ENCODE measurements at places on chromosomes 16 and 17.

GRCh38 chr17:35241520-35241919 is 1.4 kb upstream of the SLFN5 start:
- no peak for DNase-seq

GRCh38 chr17:57665696-57666095 is 79.4 kb downstream of the CCDC182 start:
- DNase-seq: no peak

GRCh38 chr16:66741169-66741900 is 10.1 kb downstream of the DYNC1LI2 start:
- peak; percentile 94 for DNase-seq

DNA sequence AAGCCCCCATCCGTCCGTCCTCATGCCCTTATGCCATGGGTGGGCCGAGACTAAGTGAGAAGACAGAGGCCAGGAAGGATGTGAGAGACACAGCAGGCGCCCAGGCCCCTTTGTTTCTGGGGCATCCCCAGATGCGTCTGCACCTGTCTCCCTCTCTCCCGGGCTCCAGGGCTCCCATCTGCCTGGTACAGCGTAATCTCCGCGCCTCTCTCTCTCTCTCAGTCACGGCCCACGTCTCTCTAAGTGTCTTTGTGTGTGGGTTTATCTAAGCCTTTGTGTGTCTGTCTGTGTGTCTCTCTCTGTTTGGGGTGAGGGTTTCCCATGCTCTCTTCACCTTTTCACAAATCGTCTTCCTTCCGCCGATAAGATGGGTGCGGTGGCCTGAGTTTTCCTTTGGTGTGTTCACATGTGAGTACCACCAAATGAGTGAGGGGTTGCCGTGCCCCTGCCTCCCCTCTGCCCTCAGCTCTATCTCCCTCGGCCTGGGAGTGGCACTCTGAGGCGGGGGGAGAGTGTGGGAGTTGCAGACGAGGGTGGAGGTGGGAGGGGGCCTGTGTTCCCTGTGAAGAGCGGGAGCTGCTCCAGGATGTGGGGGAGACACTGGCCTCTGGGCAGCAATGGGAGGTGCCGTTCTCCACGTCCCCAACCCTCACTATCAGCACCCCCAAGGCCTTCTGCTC is 25.8 kb upstream of the ABCC3 start:
- DNase-seq: no peak

- DNase-seq: no peak
These were observed 304.4 kb downstream of the SOX9 start for GRCh38 chr17:72425133-72425793.

- no peak for DNase-seq
These were observed at the start of gene ST6GALNAC1 for GRCh38 chr17:76643553-76644148. Gene ST6GALNAC1 (minus strand): TSS chr17:76643757. CDS start chr17:76643638, 119 bp downstream.

DNA sequence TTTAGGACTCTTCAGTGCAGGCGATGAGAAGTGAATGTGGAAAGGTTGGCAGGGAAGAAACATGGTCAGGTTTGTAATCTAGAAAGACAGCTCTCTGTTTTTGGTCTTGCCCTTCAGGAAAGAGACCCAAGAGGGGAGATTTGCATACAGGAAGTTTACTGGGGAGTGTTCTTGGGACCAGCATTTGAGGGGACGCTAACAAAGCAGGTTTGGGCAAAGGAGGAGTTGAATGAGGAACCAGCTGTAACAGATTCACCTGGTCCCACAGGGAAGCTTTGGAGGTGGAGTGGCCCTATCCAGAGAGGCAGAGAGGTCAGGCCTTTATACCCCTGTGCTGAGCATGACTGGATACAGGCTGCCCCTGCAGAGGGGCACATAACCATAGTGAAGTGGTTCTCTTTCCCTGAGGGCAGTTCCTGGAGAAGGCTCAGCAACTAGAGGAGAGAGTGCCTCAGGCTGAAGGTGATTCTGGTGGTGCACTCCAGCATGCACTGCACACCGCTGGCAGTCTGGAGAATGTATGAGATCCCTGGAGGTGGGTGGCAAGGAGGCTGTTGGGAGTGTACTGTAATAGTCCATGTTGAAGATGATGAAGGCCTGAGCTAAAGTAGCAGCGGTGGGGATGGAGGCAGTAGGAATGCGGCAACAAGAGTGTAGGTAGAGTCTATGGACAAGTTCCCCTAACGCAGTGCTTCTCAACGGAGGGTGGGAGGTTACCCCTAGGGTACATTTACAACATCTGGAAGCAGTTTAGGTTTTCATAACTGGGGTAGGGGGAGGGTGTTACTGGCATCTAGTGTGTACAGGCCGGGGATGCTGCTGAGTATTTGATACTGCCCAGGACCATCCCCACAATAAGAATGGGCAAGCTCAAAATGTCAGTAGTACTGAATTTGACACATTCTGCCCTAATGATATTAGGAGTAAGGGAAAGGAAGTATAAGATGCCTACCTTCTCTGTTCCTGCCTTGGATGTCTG is 37.2 kb downstream of the MAP2K6 start:
- no peak for DNase-seq

- no peak for DNase-seq
These were observed 15.3 kb downstream of the ENGASE start for GRCh38 chr17:79089720-79090442.
